PC-9 (cell line): ENCODE measurements at places on chromosomes 11 and 22. TPM values are rescaled to one million over a fixed set of nuclear protein-coding genes. Genes with fewer than 3 reads are reported as not detected.
A peak's percentile ranks its signal among the peaks of the same experiment; 100 is the strongest.

CD3E gene
- total RNA-seq: not detected in 2 replicates

OR2AG1 gene
- total RNA-seq: not detected in 2 replicates

MYO18B gene
- not detected in 2 replicates for total RNA-seq

APOL6 gene
- total RNA-seq: 16.7 and 18.6 TPM in 2 replicates

ADAMTS15 gene
- total RNA-seq: 1.8 and 2.2 TPM in 2 replicates

CRYBB2 gene
- 1.0 TPM in 2 replicates for total RNA-seq

- DNase-seq: no peak
Observed at GRCh38 chr11:44363116-44363515, 53.2 kb upstream of the ALX4 start.

- no peak for DNase-seq
Observed at GRCh38 chr22:49290711-49291110, 537.0 kb downstream of the BRD1 start.

DNA sequence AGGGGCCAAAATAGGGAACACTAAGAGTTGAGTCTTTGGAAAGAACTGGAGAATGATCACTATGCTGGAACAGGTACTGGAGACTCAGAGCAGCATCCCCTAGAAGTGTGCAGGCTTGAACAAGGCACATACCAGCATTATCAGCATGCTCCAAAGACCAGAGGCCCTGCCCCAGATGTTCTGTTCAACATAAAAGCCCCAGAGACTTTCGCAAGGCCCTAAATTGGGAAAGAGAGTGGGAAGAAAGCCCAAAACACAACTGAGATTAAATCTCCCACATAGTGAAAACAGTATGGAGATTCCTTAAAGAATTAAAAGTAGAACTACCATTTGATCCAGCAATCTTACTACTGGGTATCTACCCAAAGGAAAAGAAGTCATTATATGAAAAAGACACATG, 9.4 kb downstream of the CNGA4 start:
- DNase-seq: no peak

DNA sequence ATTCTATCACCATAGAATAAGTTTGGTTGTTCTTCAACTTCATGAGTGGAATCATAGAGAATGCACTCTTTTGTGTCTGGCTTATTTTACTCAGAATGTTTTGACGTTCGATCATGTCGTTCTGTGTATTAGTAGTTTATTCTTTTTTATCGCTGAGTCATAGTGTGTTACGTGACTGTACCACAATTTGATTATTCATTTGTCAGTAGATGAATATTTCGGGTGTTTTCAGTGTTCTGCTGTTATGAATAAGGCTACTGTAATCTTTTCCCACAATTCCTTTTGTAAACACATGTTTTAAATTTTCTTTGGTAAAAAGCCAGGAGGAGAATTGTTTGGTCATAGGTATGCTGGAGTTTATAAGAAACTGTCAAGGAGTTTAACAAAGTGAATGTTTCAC, 279.9 kb upstream of the B3GAT1 start:
- no peak for DNase-seq

- peak; percentile 49 for DNase-seq
Observed at GRCh38 chr22:43945632-43946383, 9.4 kb upstream of the SAMM50 start.

DNA sequence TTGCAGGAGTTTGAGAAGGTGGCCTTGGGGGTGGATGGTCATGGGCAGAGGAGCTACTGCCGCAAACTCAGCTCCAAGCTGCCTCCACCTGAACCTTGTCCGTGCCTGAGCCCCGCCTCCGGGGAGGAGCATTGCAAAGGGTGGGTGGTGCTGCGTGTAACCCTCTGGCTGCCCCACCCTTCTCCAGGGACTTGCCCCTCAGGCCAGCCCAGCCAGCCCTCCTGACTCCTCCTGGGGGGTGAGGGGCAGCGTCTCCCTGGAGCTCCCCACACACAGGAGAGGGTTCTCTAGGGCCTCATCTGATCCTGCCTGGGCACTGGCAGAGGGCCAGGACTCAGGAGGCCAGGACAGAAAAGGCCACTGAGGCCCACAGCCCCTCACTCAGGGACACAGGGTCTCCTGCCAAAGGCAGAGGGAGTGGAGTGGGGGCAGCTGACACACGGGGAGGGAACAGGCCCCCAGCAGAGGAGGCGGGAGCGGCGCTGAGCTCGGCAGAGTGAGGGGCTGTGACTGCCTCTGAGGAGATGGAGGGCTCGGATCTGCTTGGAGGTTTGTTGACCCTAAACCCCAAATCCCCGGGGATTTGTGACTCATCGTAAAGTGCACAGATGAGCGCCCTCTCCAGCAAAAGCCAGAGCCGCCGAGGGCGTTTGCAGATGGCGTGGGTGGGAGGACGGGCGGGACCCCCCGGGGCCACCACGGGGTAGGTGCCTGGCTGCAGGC, 12.8 kb downstream of the BRSK2 start:
- no peak for DNase-seq

GRCh38 chr11:133710681-133711240, 134.6 kb downstream of the SPATA19 start:
- DNase-seq: no peak

- no peak for DNase-seq
Observed at GRCh38 chr11:72406540-72407527, 27.5 kb downstream of the CLPB start.

GRCh38 chr22:40627612-40628011, 8.9 kb downstream of the MRTFA start:
- no peak for DNase-seq

DNA sequence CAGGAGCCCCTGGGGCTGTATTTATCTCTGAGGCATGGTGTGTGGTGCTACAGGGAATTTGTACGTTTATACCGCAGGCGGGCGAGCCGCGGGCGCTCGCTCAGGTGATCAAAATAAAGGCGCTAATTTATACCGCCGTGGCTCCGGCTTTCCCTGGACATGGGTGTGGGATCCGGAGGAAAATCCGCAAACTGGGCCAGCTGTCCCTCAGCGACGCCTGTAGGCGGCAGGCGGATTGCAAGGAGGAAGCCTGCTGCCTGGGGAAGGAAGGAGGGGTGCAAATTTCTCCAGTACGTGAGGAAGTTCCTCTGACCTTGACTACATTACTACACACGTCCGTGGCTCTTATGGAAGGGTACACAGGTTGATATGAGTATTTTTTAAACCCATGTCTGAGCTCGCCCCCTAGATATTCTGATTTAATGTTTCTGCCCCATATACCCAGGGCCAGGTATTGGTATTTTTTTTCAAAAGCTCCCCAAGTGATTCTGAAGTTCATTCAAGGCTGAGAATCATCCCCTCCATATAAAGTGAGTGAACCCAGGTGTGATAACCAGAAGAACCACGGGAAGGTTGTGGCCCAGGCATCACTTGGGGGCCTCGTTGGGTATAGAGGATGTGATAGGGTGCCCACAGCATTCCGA, 2.8 kb downstream of the MYOD1 start:
- no peak for DNase-seq

DNA sequence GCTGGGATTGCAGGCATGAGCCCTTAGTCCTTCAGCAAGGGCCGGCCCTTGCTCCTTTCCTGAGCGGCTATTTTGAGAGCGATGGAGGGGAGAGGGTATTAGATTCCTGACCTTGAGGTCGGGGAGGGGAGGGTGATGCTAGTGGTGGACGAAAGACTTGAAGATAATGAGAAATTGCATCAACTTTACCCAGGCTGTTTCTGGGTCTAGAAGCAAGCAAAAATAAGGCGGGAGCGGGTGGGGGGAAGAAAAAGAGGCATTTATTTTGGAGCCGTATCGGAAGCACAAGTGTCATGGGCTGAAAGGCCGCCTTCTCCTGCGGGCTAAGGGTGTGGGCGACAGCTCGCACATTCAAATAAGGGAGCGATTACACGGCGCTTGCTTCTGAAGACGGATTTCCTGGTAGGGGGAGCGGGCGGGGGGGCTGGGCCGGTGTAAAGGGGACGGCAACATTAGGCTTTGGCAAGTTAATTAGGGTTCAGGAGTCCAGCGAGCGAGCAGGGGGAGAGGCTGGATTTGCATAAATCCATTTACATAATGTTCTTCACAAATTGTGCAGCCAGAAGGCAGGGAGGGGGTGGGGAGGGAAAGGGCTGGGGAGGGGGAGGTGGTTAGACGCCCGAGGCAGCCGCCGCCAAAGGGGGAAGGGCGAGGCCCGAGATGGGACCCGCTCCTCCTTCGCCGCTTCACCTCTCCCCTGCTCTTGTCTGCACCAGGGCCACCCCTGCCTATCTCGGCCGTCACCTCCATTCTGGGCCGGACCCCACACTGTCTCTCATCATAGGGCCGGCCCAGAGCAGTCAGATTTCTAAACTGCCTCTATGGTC, 245.9 kb downstream of the MIAT start:
- DNase-seq: no peak

DNA sequence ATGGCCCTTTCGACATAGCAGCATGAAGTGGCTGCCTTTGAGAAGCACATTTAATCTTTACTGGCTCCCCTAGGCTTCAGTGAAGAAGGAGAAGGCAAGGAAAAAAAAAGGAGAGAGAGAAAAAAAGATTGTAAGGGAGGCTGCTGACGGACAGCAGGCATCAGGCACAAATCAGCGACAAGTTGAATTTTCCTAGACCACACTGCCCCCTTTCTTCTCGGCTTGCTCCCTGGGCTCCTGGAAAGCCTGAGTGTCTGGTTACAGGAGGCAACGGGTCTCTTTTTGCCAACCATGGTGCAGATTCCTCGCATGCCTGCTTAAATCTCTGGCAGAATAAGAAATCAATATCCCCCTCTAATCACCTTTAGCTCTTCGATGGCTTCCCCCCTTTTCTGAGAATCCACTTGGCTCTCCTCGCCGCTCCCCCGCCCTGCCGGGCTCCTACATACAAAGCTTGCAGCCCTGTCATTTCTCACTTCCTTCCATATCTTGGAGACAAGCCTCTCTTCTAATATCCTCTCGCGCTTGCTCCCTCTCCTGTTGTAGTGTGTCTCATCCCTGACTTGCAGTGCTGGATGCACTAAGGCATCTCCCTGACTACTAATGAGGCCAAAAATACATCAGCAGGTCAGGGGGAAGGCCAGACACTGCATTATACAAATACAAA, 14.3 kb downstream of the BLID start:
- no peak for DNase-seq

DNA sequence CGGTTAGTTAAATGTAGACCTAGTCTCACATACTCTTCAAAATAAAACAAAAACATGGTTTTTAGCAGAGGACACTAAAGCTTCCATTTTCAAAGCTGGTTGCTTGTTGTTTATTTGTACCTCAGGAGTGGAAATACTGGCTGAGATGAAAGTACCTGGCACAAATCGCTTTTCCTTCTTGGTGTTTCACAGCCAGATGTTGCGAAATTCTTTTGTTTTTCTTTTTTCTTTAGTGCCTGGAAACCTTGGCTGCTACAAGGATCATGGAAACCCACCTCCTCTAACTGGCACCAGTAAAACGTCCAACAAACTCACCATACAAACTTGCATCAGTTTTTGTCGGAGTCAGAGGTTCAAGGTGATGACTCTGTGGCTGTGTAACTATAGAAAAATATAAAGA, 48.3 kb downstream of the KREMEN1 start:
- DNase-seq: no peak

GRCh38 chr22:20639750-20640149, 132.3 kb downstream of the MED15 start:
- DNase-seq: no peak

- no peak for DNase-seq
Observed at GRCh38 chr22:44659140-44659539, 42.9 kb upstream of the PRR5 start.

DNA sequence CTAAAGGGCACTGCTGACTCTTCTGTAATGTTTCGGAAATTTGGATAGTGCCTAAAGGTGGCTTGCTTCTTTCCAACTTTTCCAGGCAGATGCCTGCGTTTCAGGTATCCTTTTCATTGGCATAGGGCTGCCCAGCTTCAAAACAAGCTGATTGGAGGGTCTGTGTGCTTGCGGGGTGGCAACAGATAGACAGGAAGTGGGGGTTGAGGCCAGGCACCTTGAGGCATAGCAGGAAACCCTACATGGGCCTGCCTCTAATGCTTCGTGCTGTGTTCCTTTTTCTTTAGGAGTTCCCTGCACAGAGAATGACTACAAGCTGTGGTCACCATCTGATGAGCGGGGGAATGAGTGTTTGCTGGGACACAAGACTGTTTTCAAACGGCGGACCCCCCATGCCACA, 92.2 kb upstream of the SORL1-AS1 start:
- DNase-seq: no peak

- DNase-seq: no peak
Observed at GRCh38 chr11:26188554-26188953, 143.4 kb upstream of the ANO3 start.

DNA sequence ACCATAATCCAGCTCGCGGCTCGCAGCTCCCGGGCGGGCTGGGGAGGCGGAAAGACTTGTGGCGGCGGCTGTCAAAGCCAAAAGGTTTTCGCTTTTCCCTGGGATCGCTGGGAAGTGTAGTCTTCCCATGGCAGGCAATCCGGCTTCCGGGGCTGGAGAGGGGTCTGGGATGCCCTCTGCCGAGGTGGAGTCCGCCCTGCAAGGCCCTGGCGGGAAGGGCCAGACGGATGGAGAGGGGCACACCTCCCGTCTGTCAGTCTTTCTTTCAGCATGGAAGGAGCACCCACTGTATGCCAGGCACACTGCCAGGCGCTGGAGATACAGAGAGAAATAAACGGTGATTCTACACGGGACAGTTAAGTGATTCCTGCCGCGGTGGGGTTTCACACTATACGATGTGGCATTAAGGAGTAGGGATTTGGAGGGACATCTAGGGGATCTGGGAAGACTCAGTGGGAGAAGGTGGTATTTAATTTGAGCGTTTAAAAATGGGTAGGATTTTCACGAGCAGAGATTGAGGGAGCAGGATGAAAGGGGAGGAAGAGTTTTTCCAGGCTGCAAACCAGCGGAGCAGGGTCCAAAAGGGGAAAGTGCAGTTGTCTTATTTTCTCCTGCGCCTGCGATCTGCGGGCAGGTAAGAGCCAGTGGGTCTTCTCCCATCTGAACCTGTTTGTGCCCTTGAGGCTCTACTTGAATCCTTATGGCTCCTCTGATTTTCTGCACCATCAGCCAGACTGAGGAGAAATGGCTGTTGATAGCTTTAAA, at the start of gene BACE1:
Gene BACE1, minus strand, starts transcription at position 60 of the 765 bp plus-strand sequence. CDS start 461 bp downstream, outside the sequence.
- peak; percentile 73 for DNase-seq

GRCh38 chr11:13210424-13210823, 67.2 kb upstream of the BMAL1 start:
- peak; percentile 44 for DNase-seq

DNA sequence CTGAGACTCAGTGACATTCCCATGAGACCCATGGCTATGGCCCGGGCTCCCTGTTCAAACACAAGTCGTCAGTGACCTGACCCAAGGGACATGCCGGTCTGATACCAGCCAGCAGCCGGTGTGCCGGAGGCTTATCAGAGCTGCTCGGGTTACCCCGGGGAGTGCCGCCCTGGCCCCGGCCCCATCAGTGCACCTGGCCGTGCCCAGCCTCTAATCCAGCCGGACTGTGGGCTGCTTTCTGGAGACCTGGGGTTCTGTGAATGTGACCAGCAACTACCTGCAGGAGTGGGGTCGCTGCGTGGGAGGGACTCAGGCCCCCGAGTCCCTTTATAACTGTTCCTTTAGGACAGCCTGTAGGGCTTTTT, 52.7 kb downstream of the LINC01488 start:
- no peak for DNase-seq

- no peak for DNase-seq
Observed at GRCh38 chr11:22851477-22851876, 8.8 kb downstream of the CCDC179 start.
